Left renal pelvis (tissue), 4 donors: ENCODE measurements at places on chromosomes 6 and 20.

- no peak for DNase-seq
Measured at GRCh38 chr20:48841196-48841874, 13.5 kb upstream of the PREX1 start.

DNA sequence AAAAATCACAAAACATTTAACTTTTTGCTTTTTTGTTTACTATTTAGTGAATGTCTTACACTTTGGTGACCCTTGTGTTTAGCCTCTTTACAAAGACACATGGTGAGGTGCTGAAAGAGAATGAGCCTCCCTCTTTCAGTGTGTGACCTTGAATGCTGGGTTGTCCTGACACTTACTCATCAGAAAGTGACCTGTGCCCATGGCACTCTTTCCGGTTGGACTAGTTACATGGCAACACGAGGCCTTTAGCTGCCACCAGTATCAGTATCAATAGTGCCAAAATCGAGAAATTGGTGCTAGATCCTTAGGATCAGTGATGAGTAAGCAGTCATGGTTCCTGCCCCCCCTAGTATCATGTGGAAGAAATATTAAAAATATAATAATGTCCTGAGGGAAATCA, 1.7 kb upstream of the RPL7L1 start:
- DNase-seq = no peak

- DNase-seq = no peak
Measured at GRCh38 chr20:48813446-48813747, 14.4 kb downstream of the PREX1 start.

GRCh38 chr6:168319279-168320111, at the start of gene DACT2:
Gene DACT2, minus strand, starts transcription at chr6:168319777. Its CDS starts 144 bp downstream, at chr6:168319633.
- DNase-seq = no peak

GRCh38 chr6:163974322-163974721, 559.8 kb downstream of the QKI start:
- DNase-seq = no peak

DNA sequence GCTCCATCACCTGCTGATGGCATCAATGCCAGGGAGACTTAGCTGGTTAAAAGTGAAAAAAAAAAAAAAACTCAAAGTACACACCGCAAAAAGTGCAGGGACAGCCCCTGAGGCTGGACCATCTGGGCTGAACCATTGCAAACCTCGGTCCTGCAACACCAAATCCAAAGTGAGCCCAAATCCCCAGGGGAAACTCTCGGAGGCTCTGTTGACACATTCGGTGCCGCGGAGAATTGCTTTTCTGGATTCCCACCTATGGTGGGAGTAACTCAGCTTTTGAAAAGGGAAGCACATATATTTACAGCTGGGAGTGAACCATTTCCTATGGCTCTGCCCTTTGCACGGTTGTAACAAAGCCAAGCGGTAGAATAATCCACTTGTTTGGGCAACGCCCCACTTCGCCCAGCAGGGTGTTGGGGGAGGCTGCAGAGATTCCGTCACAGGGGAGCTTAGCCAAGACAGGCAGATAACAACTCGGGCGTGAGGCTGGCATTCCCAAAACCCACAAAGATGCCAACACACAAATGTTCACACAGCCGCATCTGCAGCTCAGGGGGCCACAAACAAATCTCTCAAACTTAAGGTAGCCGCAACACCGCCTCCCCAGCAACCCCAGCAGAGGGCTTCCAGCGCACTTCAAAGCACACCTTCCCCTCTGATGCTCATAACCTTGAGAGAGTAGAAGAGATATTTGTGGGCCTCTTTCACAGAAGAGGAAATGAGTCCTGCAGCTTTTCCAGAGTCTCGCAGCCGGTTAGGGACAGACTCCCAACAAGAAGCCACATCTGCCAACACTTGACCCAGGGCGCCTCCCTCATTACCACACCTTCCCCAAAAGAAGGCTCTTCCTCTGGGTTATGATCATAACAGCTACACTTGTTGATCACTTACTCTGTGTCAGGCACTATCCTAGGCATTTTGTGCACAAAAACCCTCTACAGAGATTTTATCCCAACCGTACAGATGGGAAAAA, 11.4 kb downstream of the ZC3H12D start:
- no peak for DNase-seq

GRCh38 chr6:109739686-109740085, 48.6 kb downstream of the FIG4 start:
- no peak for DNase-seq

GRCh38 chr6:52598123-52598823, 21.4 kb upstream of the TRAM2 start:
- no peak for DNase-seq

- no peak for DNase-seq
Measured at GRCh38 chr6:6006006-6006427, 708 bp downstream of the NRN1 start.

GRCh38 chr6:160412993-160413392, 64.8 kb downstream of the SLC22A3 start:
- DNase-seq = no peak

GRCh38 chr6:105401247-105402089, 1.4 kb downstream of the PREP start:
- peak; percentile 0 for DNase-seq

DNA sequence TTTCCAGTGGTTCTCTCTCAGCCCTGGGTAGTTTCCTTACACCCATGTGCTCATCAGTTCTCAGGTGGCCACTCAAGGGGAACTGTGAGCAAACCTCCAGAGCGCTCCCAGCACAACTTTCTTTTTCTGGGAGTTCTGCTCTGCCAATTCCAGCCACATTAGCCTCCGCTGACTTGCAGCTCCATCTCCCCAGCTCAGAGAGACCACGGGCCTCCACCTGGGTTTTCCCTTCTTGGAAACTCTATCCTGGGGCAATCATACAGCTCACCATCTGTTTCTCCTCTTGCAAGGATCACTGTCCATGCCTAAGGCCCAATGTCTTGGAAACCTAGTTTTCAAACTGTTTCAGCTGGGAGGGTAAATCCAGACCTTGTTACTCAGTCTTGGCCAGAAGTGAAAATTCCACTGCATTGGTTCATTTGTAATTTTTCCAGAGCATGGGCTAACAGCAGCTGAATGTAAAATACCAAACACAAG, 129.9 kb downstream of the EYA2 start:
- DNase-seq = no peak

DNA sequence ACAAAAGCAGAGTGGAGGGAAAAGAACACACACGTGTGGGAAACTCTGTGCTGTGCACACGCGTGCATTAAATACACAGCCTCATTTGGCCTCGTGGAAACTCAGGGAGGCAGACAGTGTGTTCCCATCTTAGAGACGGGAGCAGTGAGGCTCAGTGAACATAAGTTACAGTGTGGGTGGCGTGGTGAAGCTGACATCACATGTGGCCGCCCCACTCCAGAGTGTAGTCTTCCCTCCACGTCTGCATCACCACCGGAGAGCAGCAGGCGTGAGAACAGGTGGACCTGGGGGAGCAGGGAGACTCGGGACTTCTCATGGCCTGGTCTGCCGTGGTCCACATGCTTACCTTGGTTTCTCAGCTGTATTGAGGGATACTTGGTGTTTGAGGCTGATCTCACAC, 51.7 kb downstream of the THBS2 start:
- no peak for DNase-seq

GRCh38 chr20:4787820-4788219, 66.1 kb downstream of the PRND start:
- DNase-seq = no peak

DNA sequence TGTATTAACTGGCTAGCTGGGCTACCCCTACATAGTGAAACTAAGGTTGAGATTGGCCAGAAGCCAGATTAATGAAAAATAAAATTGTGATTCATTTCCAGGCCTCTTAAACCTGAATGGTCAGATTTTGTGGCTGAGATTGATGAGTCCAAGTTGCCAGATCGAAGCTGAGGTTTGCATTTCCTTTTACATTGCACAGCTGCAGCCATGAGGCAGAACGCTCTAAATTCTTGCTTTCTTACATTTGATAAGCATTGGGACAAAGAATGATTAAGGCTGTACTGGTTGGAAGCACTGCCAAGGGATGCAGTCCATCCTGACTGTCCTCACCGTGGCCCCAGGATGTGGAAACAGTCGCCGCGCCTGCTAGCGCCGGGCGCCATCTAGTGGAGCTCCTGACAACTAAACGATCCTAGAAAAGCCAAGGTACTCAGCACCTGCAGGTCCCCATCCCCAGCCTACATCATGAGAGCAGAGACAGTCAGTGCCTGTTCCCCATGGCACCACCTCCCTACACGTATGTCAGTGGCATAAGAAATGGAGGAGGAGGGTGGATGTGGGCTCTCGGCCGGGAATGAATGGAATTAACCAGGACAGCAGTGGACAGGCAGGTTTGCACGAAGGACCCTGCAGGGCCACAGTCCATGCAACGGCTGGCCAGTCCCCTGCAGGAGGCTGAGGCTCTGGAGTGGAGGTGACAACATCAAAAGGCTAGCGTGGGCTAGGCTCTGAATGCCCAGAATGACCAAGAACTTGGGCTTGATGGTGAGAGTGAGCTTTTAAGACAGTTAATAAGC, 19.0 kb downstream of the PXDC1 start:
- no peak for DNase-seq

- no peak for DNase-seq
Measured at GRCh38 chr6:134720353-134721059, 229.4 kb downstream of the ALDH8A1 start.
